ENCODE measurements at places on chromosomes 3 and 15.

GRCh38 chr15:56496635-56497034 lies 31.7 kb upstream of the MNS1 start:
- DNase-seq = peak; percentile 70

- no peak for DNase-seq
Measured at GRCh38 chr3:48352546-48352945, 19.1 kb upstream of the SPINK8 start.

- DNase-seq = no peak
Measured at GRCh38 chr3:179182902-179183301, 34.7 kb downstream of the PIK3CA start.

DNA sequence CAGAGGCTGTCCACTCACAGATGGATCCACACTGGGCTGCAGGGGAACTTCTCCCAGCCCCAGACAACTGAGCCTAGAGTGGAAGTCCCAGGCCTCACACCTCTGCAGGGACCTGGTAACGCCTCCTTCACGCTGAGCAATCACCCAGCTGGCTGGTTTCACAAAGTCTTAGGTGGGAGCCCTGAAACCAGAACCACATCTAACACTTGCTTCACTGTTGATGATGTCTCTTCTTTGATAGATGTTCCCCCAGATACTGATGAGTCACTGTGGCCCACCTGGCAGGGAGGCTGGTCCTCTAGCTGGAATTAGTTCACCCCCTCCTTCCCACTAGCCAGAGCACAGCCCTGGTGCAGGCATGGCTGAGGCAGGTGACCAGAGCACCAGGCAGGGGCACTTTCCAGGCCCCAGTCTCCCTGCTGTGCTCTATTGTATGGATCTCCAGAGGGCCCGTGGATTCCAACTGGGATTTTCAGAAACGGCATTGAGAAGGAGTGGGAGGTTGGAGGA lies 33.5 kb downstream of the MYL3 start:
- DNase-seq = no peak

- no peak for DNase-seq
Measured at GRCh38 chr3:177237206-177237605, 39.9 kb upstream of the TBL1XR1 start.

DNA sequence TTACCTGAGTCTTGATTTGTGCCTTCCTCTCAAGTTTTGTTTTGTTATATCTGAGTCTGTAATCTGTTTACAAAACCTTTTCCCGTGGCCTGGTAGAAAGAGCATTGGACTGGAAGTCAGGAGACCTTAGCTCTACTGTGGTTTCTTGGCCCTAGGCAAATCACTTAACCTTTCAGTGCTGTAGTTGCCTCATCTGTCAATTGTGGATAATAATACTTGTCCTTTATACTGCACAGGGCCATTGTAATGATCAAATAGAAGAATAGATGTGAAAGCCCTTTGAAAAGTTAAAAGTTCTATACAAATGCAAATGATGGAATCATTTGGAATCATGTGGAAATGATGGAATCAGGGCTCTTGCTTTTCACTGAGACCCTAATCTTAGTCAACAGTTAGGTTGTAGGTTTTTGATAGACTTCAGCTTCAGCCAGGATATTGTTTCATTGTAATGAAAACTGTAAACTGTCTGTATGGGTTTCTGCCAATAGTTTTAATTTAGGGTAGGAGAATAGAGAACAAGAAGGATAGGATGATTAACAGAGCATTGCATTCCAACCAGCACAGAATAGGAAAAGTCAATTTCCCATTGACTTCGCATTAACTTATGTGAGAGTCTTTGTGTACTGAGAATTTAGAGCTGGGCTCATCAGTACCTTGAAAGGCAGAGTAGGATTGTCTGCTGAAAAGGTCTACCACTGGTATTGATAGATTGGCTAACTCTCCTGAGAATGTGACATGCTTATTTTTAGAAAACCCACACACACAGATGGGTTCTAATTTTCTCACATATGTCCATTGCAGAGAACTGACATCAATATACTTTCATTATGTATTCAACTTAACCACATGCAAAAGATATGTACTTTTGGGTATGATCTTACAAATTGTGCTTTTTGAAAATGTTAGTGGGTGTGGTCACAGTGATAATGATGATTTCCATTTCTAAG lies 21.8 kb downstream of the MAP2K5 start:
- DNase-seq = no peak

GRCh38 chr3:12518261-12519028 lies 26.9 kb downstream of the MKRN2OS start:
- DNase-seq = no peak

DNA sequence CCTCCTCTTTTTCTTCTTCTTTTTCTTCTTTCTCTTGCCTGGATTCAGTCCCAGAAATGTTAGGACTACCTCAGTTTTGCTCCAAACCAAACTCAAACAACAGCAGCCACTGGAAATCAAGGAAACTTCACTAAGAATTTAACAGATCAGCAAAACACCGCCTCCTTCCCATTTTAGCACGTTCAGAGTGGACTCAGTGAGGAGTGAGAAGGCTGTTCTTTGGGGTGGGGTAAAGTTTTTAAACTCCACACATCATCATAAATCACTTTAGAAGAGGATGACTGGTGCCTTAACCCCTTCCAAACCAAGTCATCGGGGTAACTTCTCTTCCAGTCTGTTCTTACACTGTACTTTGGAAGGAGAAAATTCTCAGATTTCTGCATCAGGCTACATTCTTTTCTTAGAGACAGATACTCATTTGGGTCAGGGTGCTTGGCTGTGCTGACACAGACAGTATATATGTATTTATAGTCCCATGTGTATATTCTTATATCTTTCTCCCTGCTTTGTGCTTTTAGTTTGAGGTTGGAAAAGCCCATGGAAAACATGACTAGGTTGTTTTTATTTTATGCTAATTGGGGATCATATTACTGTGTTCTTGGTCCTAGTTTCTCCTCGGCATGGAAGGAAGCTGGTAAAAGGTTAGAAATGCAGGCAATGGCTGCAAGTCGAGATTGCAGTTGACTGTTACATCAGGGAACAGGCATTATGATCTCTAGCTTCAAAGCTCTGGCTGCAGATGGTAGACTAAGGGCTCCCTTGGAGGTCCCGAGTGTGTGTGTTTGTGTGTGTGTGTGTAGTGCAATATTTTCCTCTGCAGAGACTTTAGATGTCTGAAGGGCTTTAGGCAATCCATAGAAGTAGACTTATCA lies at the start of gene CCDC80:
TSS of gene CCDC80 (minus strand) at position 214 of the 872 bp plus-strand sequence. CDS start 1,238 bp downstream, outside the sequence.
- peak; percentile 94 for DNase-seq

GRCh38 chr3:30631243-30631904 lies 25.0 kb downstream of the TGFBR2 start:
- peak; percentile 38 for DNase-seq

- DNase-seq = peak; percentile 24
Measured at GRCh38 chr15:52559575-52559974, 9.3 kb downstream of the ARPP19 start.

- DNase-seq = no peak
Measured at GRCh38 chr3:114460459-114460858, 166.6 kb downstream of the TIGIT start.

DNA sequence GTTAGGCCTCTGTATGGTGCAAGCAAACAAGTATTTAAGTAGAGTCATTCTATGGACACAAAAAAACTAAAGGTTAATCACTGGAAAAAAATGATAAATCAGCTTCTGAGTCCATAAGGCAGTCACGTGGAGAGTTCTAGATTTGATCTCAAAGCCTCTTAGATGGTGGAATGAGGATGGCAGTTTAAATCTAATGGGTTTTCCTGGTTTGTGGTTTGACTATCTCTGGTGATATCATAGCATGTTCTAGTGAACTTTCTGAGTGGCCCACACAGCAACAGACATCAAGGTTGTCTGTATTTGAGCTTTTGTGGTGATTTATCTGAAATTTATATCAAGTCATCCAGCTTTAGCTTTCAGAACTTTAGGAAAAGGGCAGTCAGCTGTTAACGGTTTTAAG lies 52.4 kb downstream of the ILDR1 start:
- no peak for DNase-seq

GRCh38 chr3:174199696-174200095 lies 659.4 kb upstream of the NAALADL2 start:
- no peak for DNase-seq

GRCh38 chr3:152121270-152121636 lies 147.5 kb upstream of the MBNL1 start:
- DNase-seq = peak; percentile 84

DNA sequence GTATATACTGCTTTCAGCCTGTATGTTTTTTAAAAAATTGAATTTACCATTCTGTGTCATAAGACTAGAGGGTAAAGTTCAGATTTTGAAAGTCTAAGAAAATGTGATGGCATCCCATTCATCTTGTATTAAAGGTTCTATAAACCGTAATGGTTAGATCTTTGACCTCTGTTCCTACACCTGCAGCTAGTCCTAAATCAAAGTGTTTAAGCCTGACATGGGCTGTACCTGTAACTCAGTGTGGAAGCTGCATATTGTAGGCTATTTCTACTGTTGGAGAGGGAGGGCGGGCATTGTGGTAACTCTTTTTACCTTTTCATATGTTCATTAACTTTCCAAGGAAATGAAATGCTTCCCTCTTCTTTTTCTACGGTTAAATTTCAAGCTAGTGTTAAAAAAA lies 53.9 kb downstream of the ARHGEF26 start:
- no peak for DNase-seq

GRCh38 chr3:186589121-186589520 lies 18.6 kb downstream of the DNAJB11 start:
- DNase-seq = peak; percentile 15

GRCh38 chr3:170603770-170604510 lies 18.1 kb upstream of the SLC7A14 start:
- no peak for DNase-seq

- DNase-seq = no peak
Measured at GRCh38 chr3:164641071-164641470, 437.2 kb downstream of the SI start.

DNA sequence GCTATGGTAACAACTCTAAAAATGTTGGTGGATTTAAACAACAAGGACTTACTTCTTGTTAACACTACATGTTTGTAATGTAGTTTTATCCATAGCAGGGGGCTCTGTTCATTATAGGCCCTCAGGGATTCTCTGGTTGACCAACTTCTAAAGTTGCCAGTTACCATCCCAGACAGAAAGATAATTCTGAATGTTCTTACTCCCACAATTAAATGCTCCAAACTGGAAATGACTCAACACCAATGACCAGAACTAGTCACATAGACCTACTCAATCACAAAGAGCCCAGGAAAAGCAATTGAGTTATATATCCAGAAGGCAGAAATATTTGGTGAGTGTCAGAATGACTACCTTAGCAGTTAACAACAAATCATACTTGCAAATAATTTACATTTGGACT lies 199.3 kb upstream of the UMPS start:
- DNase-seq = no peak

DNA sequence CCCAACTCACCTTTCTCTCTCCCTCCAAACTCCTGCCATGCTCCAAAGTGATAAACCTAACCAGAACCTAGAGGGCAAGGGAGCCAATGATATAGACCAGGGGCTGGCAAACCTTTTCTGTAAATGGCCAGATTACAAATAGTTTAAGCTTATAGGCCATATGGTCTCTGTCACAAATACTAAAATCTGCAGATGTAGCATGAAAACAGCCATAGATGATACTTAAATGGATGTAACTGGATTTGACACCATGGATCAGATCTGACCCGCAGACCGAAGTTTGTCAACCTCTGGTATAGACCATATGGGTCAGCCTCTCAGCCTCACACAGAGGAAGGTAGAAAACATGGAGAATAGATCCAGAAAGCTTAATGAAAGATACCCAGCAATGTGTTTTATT lies 165.2 kb upstream of the STT3B start:
- DNase-seq = no peak

Data from EL (cell line).